ENCODE measurements at places on chromosomes 2 and 18. TPM values are rescaled to one million over a fixed set of nuclear protein-coding genes. Genes with fewer than 3 reads are reported as not detected.

GRCh38 chr18:8088626-8089025 lies 520.6 kb upstream of the RAB12 start:
- DNase-seq = no peak

DNA sequence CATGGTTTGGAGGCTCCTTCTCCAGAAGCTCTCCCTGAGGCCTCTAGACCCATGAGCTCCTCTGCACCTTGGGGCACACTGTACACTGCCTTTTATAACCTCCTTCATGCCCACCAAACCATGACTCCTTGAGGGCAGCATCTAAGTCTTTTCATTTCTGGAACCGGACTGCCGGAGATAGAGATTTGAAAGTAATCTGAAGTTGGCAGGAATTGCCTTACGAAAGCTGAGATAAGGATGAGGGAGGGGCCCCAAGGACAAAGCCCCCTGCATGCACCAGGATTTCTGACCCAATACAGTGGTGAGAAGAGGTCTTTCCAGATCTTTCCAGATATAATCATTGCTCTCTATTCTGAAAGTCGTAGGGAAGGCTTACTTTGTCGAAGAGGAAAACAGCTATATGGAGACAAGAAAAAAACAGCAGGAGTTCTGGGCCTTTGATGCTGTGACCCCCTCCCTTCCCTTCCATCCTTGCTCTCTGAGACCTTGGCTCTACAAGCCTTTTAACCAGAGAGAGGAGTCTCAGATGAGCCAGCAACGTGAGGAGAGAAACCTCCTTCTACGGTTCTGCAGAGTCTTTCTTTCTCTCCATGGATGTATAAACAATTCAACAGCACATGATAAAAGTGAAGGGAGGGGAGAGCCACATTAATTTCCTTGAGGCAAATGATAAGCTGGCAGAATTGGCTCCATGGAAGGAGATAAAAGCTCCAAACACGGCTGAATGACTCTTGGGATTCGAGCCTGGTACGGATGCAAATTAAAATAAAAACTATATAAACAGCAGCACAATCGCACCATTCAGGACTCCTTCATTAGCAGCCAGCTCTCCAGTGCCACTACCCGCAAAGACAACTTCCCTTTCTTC lies 88.0 kb upstream of the RTN4 start:
- DNase-seq = no peak

Gene SLC4A3
- 7.3 TPM for total RNA-seq

GRCh38 chr2:134682726-134683125 lies 36.1 kb downstream of the TMEM163 start:
- no peak for DNase-seq

Gene ATP8B1
- total RNA-seq = 16.7 TPM

GRCh38 chr18:60245096-60245495 lies 127.5 kb downstream of the MC4R start:
- DNase-seq = no peak

Gene FAM110C
- 21.1 TPM for total RNA-seq

GRCh38 chr2:160156665-160157064 lies 43.4 kb downstream of the ITGB6 start:
- DNase-seq = no peak

- no peak for DNase-seq
Measured at GRCh38 chr2:224038830-224039079, 331 bp downstream of the SERPINE2 start.

Gene FABP1
- not detected for total RNA-seq

DNA sequence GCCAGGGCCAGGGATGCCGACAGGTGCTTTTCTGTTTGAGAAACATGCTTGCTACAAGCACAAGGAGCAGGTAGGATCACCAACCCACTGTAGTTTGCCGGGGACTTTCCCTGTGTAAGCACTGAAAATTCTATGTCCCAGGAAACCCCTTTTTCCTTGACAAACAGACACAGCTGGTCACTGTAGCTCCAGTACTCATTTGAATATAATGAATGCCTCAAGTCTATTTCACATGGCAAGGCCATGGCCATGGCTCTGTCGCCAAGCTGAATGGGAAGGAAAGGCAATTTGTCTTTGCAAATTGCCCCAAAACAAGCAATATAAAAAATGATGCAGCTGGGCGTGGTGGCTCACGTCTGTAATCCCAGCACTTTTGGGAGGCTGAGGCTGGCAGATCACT lies 49.6 kb upstream of the IGFBP2 start:
- no peak for DNase-seq

DNA sequence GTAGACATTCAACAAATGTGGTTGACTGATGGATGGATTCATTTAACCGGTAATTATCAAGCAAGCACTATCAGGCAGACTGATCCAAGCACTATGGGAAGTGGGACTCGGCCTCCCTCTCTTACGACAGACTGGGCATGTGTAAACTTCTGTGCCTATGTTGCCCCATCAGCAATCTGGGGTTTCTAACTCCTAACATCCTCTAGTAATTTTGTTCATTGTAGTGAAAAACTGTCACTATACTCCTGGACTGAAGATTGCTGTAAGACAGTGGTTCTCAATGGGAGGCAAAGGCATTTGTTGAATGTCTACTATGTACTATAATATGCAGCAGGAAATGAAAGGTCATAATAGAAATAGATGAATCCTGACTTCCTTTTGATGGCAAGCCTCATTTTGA lies 51.2 kb upstream of the CREB1 start:
- DNase-seq = no peak

Gene STAM2
- 14.6 TPM for total RNA-seq

Gene MAP3K20
- 60.5 TPM for total RNA-seq

Gene FAM237A
- total RNA-seq = not detected

- DNase-seq = peak; percentile 58
Measured at GRCh38 chr2:158953926-158954763, 14.3 kb upstream of the TANC1 start.

GRCh38 chr2:197704434-197705120 lies 592 bp upstream of the MARS2 start:
- no peak for DNase-seq

GRCh38 chr2:176174824-176175708 lies 13.4 kb upstream of the HOXD1 start:
- no peak for DNase-seq

GRCh38 chr18:484749-485464 lies 15.6 kb downstream of the COLEC12 start:
- no peak for DNase-seq

- DNase-seq = no peak
Measured at GRCh38 chr2:42928692-42929545, 136.5 kb upstream of the HAAO start.
